ENCODE measurements at places on chromosomes 7 and 10. TPM values are rescaled to one million over a fixed set of nuclear protein-coding genes. Genes with fewer than 3 reads are reported as not detected.

Gene ACSM6
- not detected for total RNA-seq

Gene ANK3
- total RNA-seq: 14.4 TPM

Gene NPTX2
- 0.32 TPM for total RNA-seq

Gene BNIP3
- 93.3 TPM for total RNA-seq
